ENCODE measurements at places on chromosomes 2 and 18.

GRCh38 chr2:203534621-203535077 lies 452 bp downstream of the RAPH1 start:
- DNase-seq: peak; percentile 45

GRCh38 chr2:237819231-237819630 lies 20.7 kb downstream of the RBM44 start:
- DNase-seq: no peak

GRCh38 chr2:68698567-68699377 lies 35.8 kb upstream of the ARHGAP25 start:
- peak; percentile 84 for DNase-seq

- DNase-seq: no peak
Observed at GRCh38 chr2:229429589-229429988, 158.5 kb upstream of the PID1 start.

DNA sequence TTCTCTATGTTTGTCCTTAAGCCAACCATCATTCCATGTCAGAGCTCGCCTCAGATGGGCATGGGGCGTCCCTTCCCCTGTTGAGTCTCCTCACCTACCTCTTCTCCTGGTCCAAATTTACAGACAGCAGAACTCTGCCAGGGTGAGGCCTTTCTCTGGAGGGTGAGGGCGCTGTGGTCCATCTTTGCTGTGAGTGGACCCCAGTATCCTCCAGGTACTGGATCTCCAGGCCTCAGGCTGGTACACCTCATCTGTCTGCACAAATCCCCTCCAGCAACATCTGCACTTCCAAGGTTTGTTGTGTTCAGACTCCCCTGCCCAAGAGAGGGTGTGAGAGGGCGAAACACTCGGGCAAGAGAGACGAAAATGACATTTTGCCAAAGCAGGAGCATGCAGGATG lies 63.9 kb upstream of the EDAR start:
- no peak for DNase-seq

- DNase-seq: no peak
Observed at GRCh38 chr2:223465793-223466192, 136.4 kb downstream of the SCG2 start.

DNA sequence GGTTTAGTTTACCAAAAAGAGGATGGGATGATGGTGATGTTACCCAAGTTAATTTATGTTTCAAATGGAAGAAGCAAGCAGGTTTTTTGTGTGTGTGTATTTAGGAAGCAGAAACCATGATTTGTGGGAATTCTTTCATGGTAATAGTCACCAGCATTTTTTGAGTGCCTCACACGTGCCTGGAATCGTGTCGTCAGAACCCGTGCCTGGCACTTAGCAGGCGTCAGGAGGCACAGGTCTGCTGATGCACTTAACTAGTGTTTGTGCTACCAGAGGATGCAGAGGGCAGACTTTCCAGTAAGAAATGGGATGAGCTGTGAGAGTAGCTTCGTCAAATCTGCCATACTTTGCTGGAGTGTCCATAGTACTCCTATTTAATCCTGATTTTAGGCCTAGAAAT lies 41.1 kb downstream of the LYPD6 start:
- no peak for DNase-seq

- DNase-seq: no peak
Observed at GRCh38 chr18:78713726-78714125, 265.9 kb upstream of the SALL3 start.

DNA sequence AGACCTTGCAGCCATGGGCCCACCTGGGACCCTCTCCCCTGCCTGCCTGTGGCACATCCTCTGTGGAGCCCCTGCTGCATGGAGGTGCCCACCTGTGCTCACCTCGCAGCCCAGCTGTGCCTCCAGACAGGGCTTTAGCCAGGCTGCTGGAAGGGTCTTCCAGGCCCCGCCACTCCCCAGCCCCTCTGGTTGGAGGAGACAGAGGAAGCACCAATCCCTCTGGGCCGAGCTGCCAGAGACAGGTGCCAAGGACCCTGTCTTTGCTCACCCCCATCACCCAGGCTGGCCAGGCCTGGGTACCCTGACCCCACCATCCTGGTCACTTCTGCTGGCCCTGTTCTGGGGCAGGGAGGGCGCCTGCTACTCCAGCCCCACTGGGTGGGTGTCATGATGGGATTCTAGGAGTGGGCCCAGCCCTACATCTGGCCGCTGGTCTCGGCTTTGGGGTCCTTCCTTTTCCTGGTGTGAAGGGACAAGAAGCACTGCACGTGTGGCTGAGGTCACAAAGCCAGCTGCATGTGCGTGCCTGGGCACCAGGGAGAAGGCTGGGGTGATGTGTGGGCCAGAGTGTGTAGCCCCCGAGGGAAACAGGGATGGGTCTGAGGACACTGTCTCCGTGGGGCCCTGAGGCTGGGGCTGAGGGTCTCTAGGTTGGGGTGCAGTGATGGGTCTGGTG lies 9.3 kb upstream of the NEU4 start:
- no peak for DNase-seq

- DNase-seq: no peak
Observed at GRCh38 chr2:36287363-36288275, 68.0 kb upstream of the CRIM1 start.

DNA sequence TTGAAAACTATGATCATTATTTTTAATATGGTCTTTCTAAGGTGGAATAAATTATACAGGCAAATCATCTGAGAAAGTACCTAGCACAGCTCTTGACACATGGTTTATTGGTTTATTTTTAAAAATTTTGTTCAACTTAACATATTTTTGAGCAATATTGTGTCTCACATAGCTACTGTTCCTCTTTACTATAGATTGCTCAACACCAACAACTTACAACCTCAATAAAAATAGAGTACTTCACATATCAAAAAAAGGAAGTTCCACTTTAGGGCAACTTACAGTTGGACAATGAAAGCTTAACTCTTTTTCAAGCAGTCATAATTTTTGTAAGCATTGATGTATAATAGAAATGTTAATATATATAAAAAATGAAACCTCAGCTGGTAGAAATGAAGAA lies 440.9 kb upstream of the UBE2E3 start:
- no peak for DNase-seq

GRCh38 chr2:207984765-207985480 lies 40.4 kb downstream of the PLEKHM3 start:
- no peak for DNase-seq

GRCh38 chr2:96092573-96092877 lies 23.8 kb downstream of the ADRA2B start:
- no peak for DNase-seq

- DNase-seq: no peak
Observed at GRCh38 chr18:1090758-1091157, 186.1 kb downstream of the ADCYAP1 start.

- no peak for DNase-seq
Observed at GRCh38 chr2:33763671-33764310, 164.7 kb upstream of the FAM98A start.

DNA sequence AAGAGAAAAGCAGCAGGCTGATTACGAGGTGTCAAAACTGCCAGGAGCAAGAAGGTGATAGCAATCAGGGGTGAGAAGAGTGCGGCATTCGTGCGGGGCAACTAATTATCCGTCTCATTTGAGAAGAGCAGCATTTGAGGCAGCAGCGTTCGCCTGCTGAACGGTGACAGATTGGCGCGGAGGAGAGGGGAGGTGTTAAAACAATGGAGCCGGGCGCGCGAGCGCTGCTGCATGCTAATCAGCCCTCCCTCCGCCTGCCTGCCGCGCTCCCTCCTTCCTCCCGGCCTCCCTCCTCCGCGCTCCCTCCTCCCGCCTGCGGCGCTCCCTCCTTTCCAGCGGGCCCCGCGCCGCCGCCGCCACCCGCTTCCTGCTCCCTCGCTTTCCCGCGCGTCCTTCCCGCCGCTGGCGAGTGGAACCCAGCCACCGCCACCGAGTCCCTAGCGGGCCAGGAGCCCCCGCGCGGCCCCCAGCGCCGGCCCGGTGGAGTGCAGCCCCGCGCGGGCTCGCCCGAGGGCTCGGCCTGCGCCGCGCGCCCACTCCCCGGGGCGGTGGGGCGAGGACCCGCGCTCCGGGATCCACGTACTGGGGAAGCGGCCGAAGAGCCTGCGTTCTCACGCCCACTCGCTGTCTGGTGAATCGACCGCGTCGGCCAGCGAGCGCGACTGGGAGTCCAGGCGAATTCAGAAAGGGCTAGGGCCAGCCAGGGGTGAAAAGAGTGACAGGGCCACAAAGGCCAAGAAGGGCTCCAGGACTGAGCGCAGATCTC lies 69.5 kb upstream of the PSMD14 start:
- peak; percentile 77 for DNase-seq

GRCh38 chr2:73838889-73839534 lies 10.3 kb downstream of the STAMBP start:
- DNase-seq: no peak

DNA sequence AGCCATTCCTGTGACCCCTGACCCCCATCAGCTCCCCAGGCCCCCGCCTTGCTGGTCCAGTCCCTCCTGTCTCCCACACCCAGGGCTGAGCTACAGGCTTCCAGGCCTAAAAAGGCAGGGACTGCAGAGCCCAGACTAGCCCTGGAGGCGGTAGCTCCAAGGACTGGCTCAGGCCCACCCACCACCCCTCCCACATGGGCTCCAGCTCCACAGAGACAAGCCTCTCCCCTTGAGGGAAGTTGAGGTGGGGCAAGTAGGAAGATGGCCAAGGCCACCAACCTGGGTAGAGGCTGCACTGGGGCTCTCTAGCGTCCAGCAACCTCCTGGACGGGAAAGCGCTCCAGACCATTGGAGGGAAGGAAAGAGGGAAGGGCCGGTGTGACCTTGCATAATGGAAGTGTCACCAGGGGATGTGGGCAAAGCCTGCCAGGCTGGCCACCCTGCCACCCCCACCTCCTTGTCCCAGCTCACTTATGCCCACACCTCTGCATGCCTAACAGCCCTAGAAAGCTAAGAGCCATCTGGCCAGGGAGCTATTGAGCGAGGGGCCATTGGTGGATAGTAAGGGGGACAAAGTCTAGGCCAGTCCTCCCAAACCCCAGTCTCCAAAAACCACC lies 63.1 kb downstream of the TNS1 start:
- DNase-seq: no peak

- DNase-seq: no peak
Observed at GRCh38 chr2:80489717-80490116, 185.2 kb upstream of the LRRTM1 start.

DNA sequence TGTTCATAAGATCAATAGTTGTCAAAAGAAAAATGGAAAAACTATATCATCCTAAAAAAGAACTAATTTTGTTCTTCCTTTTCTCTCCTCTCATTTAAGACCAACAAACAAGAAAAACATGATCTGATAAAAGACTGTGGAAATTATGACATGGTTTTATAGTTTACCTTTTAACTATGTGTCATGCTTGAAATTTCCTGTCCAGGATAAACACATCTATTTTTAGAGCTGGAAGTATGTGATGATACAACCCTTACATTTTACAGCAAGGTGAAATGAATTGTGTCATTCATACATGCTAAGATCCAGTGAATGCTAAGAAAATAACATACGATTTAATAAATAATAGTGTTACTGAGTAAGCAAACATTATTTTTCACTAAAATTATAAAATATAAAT lies 89.9 kb downstream of the GULP1 start:
- DNase-seq: no peak

GRCh38 chr2:113202305-113203216 lies 28.8 kb downstream of the PSD4 start:
- DNase-seq: no peak

GRCh38 chr2:15092691-15093090 lies 460.2 kb downstream of the LRATD1 start:
- no peak for DNase-seq

DNA sequence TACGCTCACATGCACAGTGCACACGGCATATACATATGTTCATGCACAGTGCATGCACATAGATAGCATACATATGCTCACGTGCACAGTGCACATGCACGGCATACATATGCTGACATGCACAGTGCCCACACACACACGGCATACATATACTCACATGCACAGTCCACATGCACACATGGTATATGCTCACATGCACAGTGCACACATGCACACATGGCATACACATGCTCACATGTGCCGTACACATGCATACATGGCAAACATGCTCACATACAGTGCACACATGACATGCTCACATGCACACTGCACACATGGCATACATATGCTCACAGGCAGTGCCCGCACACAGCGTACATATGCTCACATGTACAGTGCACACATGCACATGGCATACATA lies 97.7 kb upstream of the CTDP1 start:
- DNase-seq: no peak

GRCh38 chr2:178194600-178195389 lies 483 bp downstream of the OSBPL6 start:
- peak; percentile 60 for DNase-seq
